Foreskin fibroblast (primary cell): ENCODE measurements at places on chromosomes 6 and 20.

DNA sequence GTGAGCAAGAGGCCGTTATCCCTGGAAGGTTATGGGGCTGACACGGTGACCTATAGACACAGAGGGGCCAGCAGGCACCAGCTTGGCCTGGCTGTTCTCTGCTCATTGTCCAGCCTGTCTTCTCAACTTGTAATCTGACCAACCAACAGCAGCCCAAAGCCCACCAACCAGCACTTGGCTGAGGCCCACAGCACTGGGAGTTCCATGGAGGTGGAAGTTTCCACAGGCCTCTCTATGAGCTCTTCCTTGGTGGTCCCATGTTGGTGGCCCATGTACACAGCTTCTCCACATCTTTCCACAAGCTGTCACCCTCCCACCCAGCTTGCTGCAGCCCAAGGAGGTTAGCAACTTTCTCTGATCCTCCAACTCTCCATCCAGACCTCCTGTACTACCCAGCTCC is 56.2 kb upstream of the KLHL31 start:
- DNase-seq = no peak

DNA sequence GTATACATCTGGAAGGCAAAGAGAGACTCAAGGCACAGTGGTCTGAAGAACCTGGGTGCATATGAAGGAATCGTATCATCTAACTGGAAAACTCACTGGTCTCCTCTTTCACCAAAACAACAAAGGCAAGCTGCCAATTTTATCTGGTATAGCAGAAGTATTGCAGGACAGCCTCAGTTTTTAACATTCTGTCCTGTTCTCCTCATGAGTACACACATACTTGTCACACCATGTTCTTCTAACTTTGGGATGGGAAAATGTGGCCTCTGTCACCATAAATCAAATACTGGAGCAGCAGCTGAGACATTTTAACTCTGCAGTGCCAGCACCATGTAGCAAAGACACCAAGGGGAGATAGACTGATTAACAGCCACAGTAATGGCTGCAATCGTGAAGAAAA is 199.1 kb upstream of the CNR1 start:
- DNase-seq = peak; percentile 33

- peak; percentile 44 for DNase-seq
These were observed 268.4 kb downstream of the ADGRG6 start for GRCh38 chr6:142570221-142570671.

- DNase-seq = no peak
These were observed 19.2 kb downstream of the BPIFA1 start for GRCh38 chr20:33255005-33255404.

GRCh38 chr6:5778317-5778857 is 228.3 kb downstream of the NRN1 start:
- no peak for DNase-seq

DNA sequence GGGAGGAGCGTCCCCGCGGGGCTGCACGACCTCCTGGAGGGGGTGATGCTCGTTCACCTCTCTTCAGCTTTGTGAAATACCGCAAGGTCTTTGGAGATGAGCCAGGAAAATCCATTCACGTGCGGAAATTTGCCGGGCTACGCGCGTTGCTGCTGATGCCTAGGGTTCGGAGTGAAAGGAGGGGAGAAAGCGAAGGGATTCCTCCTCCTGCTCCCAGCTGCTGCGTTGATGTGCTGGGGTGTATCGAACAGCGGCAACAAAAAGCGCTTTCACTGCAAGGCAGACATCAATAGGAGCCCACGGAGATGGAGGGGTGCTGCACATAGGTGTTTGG is 391 bp upstream of the B3GAT2 start:
- DNase-seq = no peak

DNA sequence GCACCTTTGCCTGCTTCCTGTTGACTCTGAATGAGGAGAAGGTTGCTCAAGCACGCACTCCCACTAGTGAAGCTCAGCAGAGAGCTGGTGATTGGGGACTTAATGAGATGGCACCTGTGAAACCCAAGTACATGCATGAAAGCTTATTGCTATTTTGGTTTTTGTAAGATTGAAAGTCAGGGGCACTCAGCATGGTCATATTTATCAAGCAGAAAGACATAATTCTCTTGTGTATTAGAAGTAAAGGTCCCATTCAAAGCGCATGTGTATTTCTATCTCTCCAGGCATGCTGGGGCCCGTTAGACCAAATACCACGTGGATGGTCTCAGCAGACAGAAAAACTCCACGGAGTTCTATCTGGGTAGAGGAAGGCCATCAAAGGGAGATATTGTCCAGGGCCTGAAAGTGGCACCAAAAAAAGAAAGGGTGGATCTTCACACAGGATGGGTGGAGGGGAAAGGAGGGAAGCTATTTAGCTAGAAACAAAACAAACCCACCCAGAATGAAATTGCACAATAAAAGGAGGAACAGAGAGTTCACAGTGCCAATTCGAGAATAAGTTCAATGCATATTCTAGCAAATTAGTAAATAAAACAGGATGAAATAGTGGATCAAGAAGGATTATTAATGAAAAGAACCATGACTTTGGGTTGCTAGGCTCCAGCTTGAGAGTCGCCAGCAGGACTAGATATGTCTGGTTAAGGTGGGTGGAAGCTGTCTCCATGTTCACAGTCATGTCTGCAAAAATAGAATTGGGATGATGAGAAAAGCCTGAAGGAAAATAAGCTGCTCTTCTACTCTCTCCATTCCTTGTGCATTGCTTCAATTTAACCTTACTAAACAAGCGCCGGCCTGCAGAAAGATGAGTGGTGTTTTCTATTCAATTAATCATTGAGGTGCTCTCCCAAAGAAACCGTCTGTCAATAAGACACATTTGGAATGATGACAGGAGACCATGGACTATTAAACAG is 224.9 kb upstream of the DTNBP1 start:
- DNase-seq = no peak

- no peak for DNase-seq
These were observed 28.2 kb downstream of the PDRG1 start for GRCh38 chr20:31923388-31924331.

DNA sequence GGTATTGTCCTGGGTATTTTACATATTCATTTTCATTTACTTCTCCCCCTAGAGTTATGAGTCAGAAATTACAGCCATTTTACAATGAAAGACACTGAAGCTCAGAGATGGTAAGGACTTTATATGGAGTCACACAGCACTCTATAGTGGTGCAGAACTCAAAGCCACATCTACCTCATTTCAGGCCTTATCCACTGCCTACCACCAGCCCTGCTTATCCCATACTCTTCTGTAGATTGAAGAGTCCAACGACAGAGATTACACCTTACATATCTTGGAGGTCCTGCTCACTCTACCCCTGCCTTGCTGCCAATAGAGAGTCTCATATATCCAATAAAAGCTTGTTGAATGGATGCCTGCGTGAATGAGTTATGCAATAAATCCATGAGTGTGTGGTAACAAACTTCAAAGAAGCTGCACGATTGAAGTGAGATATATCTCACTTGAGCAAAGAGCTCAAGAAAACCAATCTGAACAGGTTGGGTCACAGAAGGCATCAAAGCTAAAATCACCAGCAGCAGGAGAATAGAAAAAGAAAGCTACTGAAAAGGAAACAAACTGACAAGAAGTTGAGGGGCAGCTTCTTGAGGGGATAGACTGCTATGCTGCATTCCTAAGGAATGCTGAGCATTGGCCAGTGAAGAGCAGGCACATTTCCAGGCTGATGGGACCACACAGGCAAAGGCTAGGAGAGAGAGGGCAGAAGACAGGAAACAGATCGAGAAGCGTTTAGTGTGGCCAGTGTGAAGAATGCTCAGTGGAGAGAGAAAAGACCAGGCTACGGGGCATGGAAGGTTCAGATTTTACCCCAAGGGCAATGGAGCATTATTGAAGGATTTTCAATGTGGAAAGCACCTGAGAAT is 585.6 kb downstream of the DHX35 start:
- DNase-seq = no peak

GRCh38 chr6:21665110-21665391 is 71.5 kb downstream of the SOX4 start:
- no peak for DNase-seq

DNA sequence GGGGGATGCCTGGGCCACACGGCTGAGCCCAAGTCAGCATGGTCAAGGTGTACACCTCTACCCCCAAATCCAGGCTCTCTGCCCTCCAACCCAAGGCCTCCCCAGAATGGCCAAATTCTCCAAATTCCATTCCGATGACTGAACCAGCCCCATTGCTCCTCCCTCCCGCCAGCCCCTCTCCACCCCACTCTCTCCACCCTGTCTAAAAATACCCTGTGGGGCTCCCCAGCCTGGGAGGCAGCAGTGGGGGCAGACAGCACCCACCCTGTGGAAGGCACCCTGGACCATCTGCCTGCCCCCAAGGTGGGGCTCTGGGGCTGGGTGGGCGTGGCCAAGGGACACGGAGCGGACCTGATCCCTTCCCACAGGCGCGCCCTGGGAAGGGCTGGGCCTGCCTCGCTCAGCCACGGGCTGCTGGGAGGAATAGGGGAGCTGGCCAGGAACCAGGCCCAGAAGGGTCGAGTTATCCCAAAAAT is 11.4 kb downstream of the TEAD3 start:
- peak; percentile 73 for DNase-seq

- peak; percentile 45 for DNase-seq
These were observed 33.4 kb downstream of the CTNNBL1 start for GRCh38 chr20:37726971-37727956.

GRCh38 chr20:37526839-37527637 is 638 bp downstream of the BLCAP start:
- DNase-seq = no peak

DNA sequence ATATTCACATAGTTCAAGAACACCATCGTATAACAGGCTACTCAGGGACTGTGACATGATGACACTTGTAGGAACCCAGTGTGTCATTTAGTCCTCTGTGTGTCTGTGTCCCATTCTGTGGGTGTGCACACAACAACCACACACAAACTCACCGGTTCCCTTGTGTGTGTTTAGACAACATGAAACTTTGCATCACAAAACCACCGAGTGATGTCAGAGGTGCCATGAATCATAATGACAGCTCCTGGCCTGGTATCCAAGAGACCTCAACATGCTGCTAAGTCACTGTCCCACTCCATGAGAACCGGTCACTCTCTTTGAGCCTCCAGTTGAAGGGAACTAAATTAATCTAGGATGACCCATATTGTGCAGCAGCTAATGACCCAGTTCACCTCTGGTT is 421.3 kb downstream of the PREX1 start:
- DNase-seq = no peak

GRCh38 chr20:1663917-1664316 is 6.3 kb upstream of the SIRPG start:
- DNase-seq = peak; percentile 4

DNA sequence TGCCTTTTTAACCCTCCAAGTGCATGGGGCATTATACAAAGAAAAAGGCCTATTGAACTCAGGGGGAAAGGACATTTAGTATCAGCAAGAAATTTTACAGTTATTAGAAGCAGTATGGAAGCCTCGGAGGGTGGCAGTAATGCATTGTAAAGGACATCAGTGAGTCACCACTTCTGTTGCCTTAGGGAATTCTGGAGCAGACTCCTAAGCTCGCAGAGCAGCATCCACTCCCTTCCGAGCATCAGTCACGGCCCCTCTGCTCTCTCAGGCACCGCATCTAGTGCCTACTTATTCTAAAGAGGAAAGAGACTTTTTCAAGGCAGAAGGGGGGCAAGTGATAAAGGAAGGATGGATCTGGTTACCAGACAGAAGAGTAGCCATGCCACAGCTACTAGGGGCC is 296.5 kb downstream of the RNGTT start:
- no peak for DNase-seq

GRCh38 chr6:152372945-152373344 is 264.2 kb downstream of the SYNE1 start:
- no peak for DNase-seq

DNA sequence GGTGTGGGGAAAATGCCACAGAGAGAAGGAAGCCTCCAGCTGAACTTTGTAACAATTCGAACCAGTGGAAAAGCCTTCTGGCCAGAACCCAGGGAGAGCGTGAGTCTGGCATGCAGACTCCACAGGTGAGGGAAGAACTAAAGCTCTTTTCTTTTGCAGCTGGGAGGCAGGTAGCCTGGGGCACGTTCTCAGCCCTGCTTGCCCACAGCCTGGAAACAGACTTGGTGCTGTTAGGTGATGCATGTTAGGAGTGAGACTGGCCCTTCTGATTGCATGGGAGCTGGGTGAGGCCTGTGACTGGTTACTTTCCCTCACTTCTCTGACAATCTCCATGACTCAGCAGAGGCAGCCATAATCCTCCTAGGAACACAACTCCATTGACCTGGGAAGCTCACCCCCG is 34.2 kb downstream of the PROKR2 start:
- no peak for DNase-seq

- no peak for DNase-seq
These were observed 112.8 kb downstream of the DACT2 start for GRCh38 chr6:168206661-168207274.

- no peak for DNase-seq
These were observed 91.0 kb upstream of the FOXA2 start for GRCh38 chr20:22675341-22675740.

GRCh38 chr6:80029470-80029869 is 25.0 kb downstream of the TTK start:
- DNase-seq = no peak

DNA sequence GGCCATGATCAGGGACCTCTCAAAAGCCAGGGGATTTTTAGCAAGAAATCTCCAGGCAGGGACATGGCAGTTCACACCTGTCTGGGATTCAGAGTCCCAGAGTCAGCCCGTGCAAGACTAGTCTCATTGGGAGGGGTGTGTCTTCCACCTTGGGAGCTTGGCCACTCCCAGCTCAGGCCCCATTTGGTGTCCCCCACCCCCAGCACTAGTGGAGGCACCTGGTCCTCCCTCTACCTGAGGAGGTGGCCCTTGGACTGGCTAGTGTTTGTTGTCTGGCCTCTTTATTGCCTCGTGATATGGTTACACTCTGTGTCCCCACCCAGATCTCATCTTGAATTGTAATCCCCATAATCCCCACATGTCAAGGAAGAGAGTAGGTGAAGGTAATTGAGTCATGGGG is 140.8 kb upstream of the PHACTR3 start:
- DNase-seq = no peak

- DNase-seq = peak; percentile 62
These were observed 180.9 kb downstream of the SAMD5 start for GRCh38 chr6:147689398-147689797.

DNA sequence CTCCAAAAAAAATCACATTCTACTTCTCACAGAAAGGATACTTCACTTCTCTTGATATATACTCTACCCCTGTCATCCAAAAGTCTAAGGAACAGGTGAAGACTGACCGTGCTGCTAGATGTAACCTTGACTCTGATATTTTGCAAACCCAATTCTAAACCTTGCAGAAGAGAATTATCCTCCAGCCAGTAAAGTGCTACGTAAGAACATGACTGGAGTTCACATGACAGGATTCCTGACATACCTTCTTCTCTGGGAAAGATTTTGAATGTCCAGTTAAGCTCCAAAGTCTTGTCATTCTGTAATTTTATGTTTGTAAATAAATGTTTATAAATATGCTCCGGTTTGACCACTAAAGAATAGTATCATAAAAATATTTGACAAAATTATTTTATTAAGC is 35.8 kb downstream of the BTBD9 start:
- DNase-seq = no peak

DNA sequence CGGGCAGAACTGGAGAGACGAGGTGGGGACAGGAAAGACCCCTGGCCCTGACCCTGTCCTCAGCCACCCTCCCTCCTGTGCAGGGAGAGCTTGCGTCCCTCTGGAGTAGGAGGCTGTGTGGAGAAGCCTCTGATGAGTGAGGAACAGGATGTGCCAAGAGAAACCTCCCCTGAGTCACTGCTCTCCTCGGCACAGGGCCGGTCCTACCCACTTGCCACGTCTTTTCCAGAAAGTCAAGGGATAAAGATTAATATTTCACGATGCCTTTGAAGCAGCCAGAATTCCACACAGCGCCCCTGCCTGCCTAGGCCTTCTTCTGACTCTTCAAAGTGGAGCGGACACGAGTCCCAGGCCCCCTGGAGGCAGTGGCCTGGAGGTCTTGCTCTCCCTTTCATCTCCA is 34.9 kb upstream of the THBS2 start:
- DNase-seq = peak; percentile 72

- DNase-seq = no peak
These were observed 792.4 kb downstream of the QKI start for GRCh38 chr6:164206807-164207423.
